ENCODE measurements at places on chromosomes 2 and 18.

DNA sequence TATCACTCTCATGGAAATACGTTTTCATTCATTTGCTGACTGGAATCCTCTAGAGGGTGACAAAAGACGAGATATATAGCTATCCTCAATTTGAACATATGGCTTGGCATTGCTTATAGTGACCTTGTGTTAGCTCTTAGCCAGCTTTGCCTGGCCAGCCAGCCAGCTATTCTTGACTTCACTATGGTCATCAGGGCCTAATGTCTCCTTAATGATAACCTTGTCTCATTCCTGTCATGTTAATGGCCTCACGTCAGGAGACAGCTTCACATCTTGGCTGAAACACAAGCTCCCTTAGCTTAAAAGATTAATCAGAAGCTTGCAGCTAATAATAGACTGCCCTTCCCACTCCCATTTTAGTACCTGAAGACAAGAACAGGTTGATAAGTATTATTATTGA lies 1517.5 kb upstream of the PIK3C3 start:
- peak; percentile 54 for DNase-seq

DNA sequence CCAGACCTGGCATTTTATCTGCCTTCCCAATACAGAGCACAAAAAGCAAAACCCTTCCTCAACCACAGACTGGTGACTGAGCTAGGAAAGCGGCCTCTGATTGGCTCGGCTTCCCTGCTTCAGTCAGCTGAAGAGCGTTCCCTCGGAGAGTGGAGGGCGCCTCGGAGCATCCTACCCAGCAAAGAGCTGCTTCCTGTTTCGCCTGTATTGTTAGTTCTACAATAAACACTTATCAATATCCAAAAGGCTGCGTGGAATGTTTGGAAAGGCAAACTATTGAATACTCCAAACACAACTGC lies 125.0 kb downstream of the CACNB4 start:
- DNase-seq = peak; percentile 50

DNA sequence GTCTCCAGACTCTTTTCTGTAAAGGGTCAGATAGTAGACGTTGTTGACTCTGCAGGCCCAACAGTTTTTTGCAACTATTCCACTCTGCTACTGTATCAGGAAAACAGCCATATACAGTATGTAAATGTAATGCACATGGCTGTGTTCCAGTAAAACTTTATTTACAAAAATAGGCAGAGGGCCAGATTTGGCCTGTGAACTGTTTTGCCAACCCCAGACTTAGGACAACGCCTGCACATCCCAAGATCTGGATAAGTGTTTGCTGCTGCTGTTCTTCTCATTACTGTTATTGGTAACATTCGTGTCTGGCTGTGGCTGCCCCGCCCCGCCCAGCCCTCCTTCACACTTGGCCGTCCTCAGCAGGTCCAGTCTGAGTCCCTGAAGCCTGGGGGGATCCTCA lies 94.6 kb upstream of the MCFD2 start:
- no peak for DNase-seq

DNA sequence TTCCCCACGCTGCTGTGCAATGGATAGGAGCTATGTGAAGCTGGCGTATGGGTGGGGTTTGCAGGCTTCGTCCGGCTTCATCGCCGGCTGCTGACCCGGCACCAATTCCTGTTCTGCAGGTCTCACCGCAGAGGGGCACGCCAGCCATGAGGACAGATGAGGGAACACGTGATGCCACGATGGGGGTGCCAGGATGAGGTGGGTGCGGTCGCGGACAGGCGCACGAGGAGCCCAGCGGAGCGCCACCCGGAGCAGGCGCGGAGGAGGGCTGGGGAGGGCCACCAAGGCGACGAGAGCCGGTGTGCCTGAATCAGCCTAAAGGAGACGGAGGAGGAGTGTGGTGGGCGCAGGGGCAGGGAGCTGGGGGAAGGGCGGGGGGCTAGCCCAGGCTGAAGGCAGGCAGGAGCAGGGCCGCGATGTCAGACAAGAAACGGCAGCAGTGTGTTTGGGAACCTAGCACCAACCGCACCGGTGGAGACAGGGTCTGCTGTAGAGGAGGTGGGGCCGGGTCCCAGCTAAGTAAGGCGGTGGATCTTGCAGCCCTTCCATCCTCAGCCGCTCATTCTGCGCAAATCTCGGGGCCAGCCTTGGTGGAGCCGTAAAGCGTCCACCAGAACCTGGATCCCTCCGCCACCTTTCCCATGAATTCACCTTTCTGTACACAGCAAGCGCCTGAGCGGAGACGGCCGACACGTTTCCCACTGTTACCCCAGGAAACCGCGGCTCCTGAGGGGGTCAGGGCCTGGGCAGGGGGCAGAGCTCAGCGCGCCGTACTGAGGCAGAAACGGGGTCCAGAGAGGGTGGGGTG lies 17.0 kb upstream of the CD8A start:
- DNase-seq = peak; percentile 88

- no peak for DNase-seq
These were observed 177.8 kb upstream of the SCN7A start for GRCh38 chr2:166671801-166672200.

Measured in NCI-H524 (cell line).